Kidney glomerular epithelial cell (primary cell): ENCODE measurements at places on chromosomes 4 and X.
A peak's percentile ranks its signal among the peaks of the same experiment; 100 is the strongest.

DNA sequence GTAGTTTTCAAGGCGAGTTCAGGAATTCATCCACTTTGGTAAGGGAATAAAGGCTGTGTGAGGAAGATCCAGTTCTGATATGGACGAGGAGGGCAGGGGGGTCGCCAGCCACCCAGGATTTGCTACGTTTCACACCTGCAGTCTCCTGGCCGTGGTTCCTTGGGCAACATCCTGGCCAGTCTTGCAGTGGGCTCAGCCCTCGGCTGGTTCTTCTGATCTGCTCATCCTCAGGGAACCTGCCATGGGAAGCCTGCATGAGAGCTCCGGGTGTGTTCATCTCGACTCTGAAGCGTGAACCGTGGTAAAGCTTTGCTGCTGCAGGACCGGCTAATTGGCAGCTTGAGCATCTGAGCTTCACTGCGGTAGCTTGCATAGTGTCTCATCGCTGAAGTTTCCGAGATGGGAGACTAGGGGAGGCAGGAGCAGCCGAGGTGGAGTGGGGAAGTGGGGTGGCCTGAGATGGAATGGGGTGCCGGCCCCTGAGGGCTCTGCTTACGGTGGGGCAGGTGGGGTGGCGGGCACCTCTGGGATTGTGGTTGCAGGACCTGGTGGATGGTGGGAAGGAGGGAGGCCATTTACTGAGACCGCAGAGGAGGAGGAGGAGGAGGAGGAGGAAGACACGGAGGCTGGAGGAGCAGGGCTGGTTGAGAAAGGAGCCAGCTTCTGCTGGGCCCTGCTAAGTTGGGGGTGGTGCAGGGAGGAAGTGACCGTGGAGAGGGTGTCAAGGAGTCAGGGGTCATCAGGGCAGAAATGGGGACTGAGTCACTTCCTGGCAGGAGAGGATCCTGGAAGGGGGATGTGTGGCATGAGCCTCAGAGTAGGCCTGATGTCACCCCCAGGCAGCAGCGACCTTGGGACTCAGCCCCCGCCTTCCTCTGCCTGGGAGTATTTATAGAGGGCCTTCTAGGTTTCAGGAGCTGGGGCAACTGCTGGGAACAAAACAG lies 213.1 kb upstream of the PSAPL1 start:
- DNase-seq = no peak

- DNase-seq = no peak
These were observed 109.9 kb upstream of the FAM47C start for GRCh38 chrX:36898301-36898700.

DNA sequence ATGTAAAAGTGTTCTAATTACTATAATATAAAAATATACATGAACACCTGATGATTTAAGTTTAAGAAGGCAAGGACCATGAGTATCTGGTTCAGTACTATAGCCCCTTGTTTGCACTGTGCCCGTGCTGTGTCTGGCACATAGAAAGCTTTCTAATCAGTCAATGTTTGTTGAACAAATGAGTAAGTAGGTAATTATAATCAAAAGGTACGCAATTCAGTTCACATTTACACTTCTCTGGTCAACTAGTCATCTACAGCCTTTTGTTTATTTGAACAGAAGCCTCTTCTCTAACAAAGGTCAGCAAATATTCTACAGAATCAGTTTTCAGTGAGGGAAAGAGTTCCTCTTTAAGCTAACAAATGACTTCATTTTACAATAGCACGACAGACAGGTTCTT lies 523.3 kb downstream of the SMARCA1 start:
- no peak for DNase-seq

DNA sequence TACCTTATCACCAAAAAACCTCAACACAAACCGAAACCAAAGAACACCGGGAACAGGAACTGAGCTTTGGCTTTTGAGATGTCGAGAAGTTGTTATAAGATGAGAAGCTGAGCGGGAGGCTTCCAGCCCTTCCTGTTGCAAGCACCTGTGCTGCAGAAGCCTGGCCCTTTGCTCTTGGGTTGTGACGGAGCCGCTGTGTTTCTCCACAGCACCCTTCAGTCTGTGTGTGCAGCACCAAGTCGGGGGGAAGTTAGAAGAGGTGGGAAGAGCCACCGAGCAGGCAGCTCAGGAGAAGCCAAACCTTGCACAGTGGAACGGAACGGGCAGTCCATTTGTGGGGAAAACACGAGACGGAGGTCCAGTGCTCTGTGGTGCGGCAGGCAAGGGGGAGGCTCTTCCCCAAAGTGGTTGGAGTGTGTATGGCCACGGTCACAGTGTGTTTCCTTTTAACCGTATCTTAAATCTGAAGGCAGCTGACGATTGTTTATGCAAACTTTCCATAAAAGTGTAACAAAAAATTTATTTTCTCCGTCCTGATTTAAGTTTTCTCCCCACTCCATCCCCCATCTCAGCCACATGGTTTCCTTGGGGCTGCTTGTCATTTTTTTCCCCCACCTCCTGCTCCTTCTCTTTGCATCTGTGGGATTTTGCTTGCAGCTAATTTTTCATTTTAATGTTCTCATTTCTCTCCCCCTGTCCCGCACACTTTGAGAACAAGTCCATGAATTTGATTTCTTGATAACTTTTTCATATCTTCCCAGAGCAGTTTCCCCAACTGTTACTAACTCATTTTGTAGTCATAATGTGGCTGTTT lies 123.7 kb downstream of the STOX2 start:
- DNase-seq = no peak

GRCh38 chr4:173821036-173821435 lies 291.0 kb upstream of the HAND2 start:
- DNase-seq = no peak

GRCh38 chr4:22637306-22637705 lies 55.4 kb upstream of the GBA3 start:
- no peak for DNase-seq

DNA sequence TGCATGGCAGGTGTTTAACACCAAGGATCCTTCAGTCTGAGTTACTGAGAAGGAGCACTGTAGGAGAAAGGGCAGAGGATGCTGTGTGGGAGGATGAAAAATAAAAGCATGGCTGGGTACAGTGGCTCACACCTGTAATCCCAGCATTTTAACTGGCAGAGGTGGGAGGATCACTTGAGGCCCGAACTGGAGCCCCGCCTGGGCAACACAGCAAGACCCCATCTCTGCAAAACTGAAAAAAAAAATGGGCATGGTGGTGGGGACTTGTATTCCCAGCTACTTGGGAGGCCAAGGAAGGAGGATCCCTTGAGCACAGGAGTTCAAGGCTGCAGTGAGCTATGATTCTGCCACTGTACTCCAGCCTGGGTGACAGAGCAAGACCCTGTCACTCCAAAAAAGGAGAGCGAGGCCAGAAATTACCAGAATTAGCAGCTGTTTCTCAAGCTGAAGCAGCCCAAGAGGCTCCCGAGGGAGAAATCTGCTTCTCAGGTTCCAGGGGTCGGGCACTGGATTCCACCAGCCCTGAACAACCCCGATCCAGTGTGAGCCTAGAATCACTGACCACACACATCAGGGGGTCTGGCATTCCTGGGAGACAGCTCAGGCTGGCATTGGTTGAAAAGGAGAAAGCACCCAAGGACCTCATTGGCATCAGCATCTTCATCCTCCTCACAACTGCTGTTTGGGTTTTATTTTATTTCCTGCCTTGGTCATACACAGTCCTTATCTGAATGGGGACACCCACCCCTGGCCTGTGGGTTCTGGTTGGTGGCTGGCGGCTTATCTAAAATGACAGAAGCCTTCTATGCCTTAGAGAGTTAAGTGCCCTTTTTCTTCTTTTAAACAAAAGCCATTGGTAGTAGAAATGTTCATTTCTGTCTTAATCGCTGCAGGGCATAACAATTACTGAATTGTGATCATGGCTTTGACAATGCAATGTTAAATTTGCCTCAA lies 66.3 kb upstream of the TRIM2 start:
- no peak for DNase-seq

- DNase-seq = no peak
These were observed 22.4 kb downstream of the SH3TC1 start for GRCh38 chr4:8221476-8221875.

DNA sequence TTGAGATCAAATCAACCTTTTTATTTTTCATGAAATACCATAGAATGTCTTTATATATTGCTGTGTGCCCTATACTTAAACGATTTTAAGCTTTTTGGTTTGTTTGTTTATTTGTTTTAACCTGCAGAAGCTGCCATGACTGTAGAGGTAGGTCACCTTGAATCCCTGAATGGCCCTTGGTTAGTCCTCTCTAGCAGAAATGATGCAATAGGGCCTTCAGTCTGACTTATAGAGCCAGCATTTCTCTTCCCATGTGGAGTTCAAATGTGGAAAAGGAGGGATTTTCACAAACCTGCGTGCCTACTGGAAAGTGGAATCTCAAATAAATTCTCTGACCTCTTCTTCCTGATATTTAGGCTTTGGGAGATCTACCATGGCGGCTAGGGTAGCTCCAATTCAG lies 327.9 kb downstream of the MAPK10 start:
- DNase-seq = no peak

- no peak for DNase-seq
These were observed 3.9 kb upstream of the TIFA start for GRCh38 chr4:112289407-112290253.

DNA sequence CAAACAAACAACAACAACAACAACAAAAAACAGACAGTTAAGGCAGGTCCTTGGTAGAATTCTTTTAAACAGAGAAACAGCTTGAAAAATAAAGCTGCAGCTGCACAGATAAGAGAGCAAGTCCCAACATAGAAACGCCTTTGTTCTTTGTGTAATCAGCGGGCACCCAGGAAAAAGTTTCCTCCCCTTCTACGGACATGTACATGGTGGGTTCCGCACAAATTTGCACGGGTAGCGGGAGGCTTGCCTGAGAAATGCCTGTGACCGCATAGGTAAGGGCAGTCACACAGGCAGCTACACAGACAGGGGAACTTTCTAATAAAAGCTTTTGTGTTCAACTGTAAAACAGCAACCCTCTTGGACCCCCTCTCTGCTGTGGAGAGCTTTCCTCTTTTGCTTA lies 25.7 kb upstream of the CT47A1 start:
- no peak for DNase-seq

DNA sequence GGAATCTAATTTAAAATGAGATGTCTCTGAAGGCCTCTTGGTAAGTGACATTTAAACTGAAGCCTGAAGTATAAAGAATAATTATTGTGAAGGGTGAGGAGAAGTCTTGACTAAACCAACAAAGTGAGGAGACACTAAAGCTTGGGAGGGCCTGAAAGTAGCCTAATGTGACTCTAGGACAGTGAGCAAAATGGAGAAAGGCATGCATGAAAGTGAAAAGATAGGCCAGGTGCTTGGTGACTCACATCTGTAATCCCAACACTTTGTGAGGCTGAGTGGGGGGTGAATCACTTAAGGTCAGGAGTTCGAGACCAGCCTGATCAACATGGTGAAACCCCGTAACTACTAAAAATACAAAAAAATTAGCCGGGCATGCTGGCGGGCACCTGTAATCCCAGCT lies 46.9 kb upstream of the SMARCAD1 start:
- DNase-seq = no peak

DNA sequence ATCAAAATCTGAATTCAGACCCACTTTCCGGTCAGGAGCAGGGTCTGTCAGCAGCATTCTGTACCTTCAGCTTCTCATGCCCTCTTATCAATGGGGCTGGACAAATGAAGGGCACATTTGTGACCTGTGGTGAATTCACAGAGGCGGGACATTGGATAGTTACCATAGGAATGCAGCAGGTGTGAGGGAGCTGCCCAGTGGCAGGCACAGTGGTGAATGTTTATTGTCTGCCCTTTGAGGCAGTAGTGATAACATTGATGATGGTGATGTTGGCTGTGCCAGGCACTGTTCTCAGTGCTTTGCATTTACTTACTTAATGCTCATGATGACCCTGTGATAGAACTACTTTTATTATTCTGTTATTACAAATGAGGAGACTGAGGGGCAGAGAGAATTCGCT lies 101.2 kb upstream of the KIT start:
- no peak for DNase-seq

DNA sequence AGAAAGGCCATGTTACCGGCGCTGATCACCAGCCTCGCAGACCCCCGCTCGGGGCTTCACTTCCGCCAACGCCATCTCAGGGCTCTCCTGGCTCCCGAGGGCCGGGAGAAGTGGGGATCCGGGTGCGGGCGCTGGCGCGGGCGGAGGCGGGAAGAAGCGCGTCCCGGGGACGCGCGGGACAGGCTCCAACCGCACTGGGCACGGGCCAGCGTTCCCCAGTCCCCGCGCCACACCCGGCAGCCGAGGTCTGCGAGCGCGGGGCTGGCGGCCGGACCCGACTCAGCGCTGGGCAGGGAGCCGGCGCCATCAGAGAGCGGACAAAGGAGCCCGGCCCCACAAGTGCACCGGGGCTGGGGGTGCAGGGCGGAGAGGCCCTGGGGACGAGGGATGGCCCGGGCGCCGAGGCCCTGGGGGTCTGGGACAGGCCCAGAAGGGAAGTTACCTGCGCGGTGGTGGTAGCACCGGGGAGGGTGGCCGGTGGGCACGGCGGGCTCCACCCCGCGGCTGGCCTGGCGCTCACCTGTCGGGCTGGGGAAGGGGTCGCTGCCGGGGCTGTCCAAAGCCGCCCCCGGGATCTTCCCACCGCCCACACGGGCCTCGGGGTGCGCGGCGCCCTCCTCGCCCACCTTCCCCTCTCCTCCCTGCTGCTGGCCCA lies 449 bp downstream of the CTPS2 start:
- DNase-seq = no peak

DNA sequence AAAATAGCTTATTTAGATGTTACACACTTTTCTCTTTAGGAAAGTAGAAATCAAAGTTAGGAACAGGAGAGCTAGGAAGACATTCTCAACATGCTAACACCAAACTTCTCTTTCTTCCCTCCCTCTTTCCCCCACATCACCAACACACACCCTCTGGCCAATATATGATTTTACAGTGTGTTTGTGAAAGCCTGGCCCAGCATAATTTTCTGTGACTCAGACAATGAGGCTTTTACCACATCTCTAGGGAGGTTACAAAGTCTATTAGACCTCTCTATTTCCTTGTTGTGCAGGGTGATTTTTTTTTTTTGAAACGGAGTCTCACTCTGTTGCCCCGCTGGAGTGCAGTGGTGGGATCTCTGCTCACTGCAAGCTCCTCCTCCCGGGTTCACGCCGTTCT lies 189.9 kb downstream of the AASDH start:
- DNase-seq = peak; percentile 50

- no peak for DNase-seq
These were observed 239.7 kb downstream of the RAB28 start for GRCh38 chr4:13244444-13244843.
